Mesothelial cell of epicardium (in vitro differentiated cells): ENCODE measurements at places on chromosomes 11 and 22.

- H3K27ac ChIP-seq: no peak overlapping the region
- no peaks in the 10 kb centered on the region for H3K36me3 ChIP-seq
- peaks cover 9% of the 10 kb centered on the region for H3K4me1 ChIP-seq
- no peak overlapping the region for H3K4me3 ChIP-seq
- DNase-seq: no peak
- peaks cover 2% of the 10 kb centered on the region for H3K27me3 ChIP-seq
Observed at GRCh38 chr11:8224161-8224591, 39.5 kb downstream of the LMO1 start.

GRCh38 chr22:35997438-35997837 lies 31.2 kb downstream of the RBFOX2 start:
- peaks cover 29% of the 10 kb centered on the region for H3K4me1 ChIP-seq
- H3K27ac ChIP-seq: no peak overlapping the region
- no peak overlapping the region for H3K4me3 ChIP-seq
- H3K27me3 ChIP-seq: no peaks in the 10 kb centered on the region
- no peak for DNase-seq

DNA sequence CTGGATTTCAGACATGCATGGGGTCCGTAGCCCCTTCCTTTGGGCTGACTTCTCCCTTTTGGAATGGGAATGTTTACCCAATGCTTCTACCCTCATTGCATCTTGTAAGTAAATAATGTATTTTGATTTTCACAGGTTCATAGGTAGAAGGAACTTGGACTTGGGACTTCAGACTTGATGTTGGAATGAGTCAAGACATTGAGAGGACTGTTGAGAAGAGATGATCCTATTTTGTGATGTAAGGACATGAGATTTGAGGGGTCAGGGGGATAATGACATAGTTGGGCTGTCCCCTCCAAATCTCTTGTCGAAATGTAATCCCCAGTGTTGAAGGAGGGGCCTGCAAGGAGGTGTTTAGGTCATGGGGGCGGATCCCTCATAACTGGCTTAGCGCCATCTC lies 933 bp upstream of the KRTAP5-10 start:
- H3K36me3 ChIP-seq: no peaks in the 10 kb centered on the region
- H3K27me3 ChIP-seq: peaks cover 31% of the 10 kb centered on the region
- H3K4me1 ChIP-seq: peaks cover 29% of the 10 kb centered on the region
- H3K4me3 ChIP-seq: no peak overlapping the region
- DNase-seq: no peak

GRCh38 chr11:86632499-86633269 lies 39.7 kb downstream of the ME3 start:
- no peaks in the 10 kb centered on the region for H3K27me3 ChIP-seq
- H3K27ac ChIP-seq: no peak overlapping the region
- H3K4me1 ChIP-seq: peaks cover 3% of the 10 kb centered on the region
- H3K4me3 ChIP-seq: no peak overlapping the region
- no peak for DNase-seq

DNA sequence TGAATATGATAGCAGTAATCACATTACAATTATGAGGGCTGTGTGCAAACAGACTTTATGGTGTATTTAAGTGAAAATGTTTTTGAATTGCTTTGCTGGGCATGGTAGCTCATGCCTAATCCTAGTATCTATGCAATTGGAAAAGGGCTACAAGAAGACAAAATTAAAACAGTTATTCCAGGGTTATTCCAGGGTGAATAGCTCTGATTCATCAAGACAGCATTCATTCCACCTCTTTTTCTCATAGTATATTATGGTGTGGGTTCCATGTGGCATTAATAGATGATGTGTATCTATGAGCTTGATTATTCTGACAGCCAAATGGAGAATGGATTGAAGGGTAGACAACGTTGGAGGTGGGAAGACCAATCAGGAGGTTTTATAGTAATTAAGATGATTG lies 12.1 kb upstream of the SIDT2 start:
- H3K27me3 ChIP-seq: no peaks in the 10 kb centered on the region
- no peak overlapping the region for H3K4me3 ChIP-seq
- no peak overlapping the region for H3K27ac ChIP-seq
- H3K4me1 ChIP-seq: peaks cover 23% of the 10 kb centered on the region
- DNase-seq: no peak
- H3K36me3 ChIP-seq: peaks cover 23% of the 10 kb centered on the region

GRCh38 chr22:22410121-22410520 lies 98.4 kb downstream of the ZNF280B start:
- no peaks in the 10 kb centered on the region for H3K36me3 ChIP-seq
- H3K27ac ChIP-seq: no peak overlapping the region
- no peak overlapping the region for H3K4me3 ChIP-seq
